Left cardiac atrium (tissue), 4 donors: ENCODE measurements at places on chromosomes 11 and 22. TPM values are rescaled to one million over a fixed set of nuclear protein-coding genes. Genes with fewer than 3 reads are reported as not detected.

The MEI1 gene
- total RNA-seq: 0.42 TPM

The OR51E2 gene
- total RNA-seq: 0.31 TPM

The PGA4 gene
- total RNA-seq: 3.0 TPM

The DNAJB7 gene
- total RNA-seq: not detected

The LUZP2 gene
- total RNA-seq: not detected

The CBX7 gene
- 63.7 TPM for total RNA-seq

The ABCG4 gene
- total RNA-seq: 0.68 TPM

The MS4A3 gene
- not detected for total RNA-seq

The SLC22A12 gene
- not detected for total RNA-seq

The LMO1 gene
- total RNA-seq: not detected

The SPDYC gene
- total RNA-seq: not detected

The HBB gene
- 77.3 TPM for total RNA-seq

The PATE4 gene
- total RNA-seq: not detected

The BRSK2 gene
- 1.6 TPM for total RNA-seq

The SLCO2B1 gene
- total RNA-seq: 55.8 TPM

The PRR33 gene
- 0.10 TPM for total RNA-seq

The PHOX2A gene
- total RNA-seq: not detected

The LRRC74B gene
- not detected for total RNA-seq

The BTBD18 gene
- total RNA-seq: not detected

The GRM5 gene
- 0.03 TPM for total RNA-seq

The SYT7 gene
- 36.7 TPM for total RNA-seq

The FXYD2 gene
- 1.9 TPM for total RNA-seq

The BEST1 gene
- total RNA-seq: 3.9 TPM

The TPP1 gene
- total RNA-seq: 87.7 TPM

The NCR3LG1 gene
- total RNA-seq: 1.9 TPM

The YPEL1 gene
- 5.3 TPM for total RNA-seq

The OR5B21 gene
- not detected for total RNA-seq

The C11orf16 gene
- total RNA-seq: not detected

The HDAC10 gene
- total RNA-seq: 11.2 TPM

The KRTAP5-9 gene
- total RNA-seq: not detected

The GAS2 gene
- total RNA-seq: 8.9 TPM

The PRDM11 gene
- 16.3 TPM for total RNA-seq

The TRIM64 gene
- total RNA-seq: not detected

The ARHGAP20 gene
- total RNA-seq: 4.7 TPM

The MIAT gene
- 1.8 TPM for total RNA-seq

The ARHGAP8 gene
- total RNA-seq: 0.89 TPM

The CHKB gene
- total RNA-seq: 35.3 TPM

The DTX4 gene
- 5.0 TPM for total RNA-seq

The SLC17A6 gene
- not detected for total RNA-seq

The CCDC73 gene
- not detected for total RNA-seq

The CNGA4 gene
- total RNA-seq: not detected

The TEX12 gene
- not detected for total RNA-seq

The GVQW3 gene
- 2.1 TPM for total RNA-seq
